ENCODE measurements at places on chromosomes 5 and 9.

- DNase-seq: no peak
Observed at GRCh38 chr9:114674798-114675540, 7.0 kb downstream of the TEX48 start.

GRCh38 chr5:172616730-172617129, 24.3 kb upstream of the NEURL1B start:
- no peak for DNase-seq

DNA sequence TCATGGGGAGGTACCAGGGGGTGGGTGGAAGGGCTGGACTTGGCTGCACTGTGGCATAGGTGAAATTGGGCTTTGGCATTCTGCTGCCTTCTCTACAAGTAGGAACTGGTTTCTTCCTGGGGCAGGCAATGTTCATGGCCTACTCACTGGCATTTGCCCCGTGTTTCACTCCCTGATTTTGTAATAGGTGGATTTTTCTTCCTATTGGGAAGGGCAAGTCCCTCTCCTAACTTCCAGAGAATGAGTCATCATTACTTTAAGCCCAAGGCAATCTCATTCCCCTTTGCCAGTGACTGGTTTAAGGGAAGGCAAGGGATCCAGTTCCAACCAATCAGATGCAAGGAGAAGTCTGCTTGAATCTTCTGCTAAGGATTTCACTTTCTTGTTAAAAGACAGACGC, 67.9 kb upstream of the ANKRD55 start:
- no peak for DNase-seq

GRCh38 chr9:97742545-97742944, 45.4 kb upstream of the XPA start:
- no peak for DNase-seq

- no peak for DNase-seq
Observed at GRCh38 chr5:135063056-135063445, 29.0 kb upstream of the PITX1 start.
